Right lobe of liver (tissue), 6 donors: ENCODE measurements at places on chromosomes 7 and 10. TPM values are rescaled to one million over a fixed set of nuclear protein-coding genes. Genes with fewer than 3 reads are reported as not detected.

Gene ECHDC3
- total RNA-seq, result 132 TPM

GRCh38 chr10:128072941-128073645 lies 53.1 kb downstream of the MKI67 start:
- H3K27ac ChIP-seq, result no peak overlapping the region
- no peak overlapping the region for H3K4me3 ChIP-seq
- no peaks in the 10 kb centered on the region for H3K36me3 ChIP-seq
- H3K27me3 ChIP-seq, result no peaks in the 10 kb centered on the region
- H3K4me1 ChIP-seq, result no peaks in the 10 kb centered on the region

DNA sequence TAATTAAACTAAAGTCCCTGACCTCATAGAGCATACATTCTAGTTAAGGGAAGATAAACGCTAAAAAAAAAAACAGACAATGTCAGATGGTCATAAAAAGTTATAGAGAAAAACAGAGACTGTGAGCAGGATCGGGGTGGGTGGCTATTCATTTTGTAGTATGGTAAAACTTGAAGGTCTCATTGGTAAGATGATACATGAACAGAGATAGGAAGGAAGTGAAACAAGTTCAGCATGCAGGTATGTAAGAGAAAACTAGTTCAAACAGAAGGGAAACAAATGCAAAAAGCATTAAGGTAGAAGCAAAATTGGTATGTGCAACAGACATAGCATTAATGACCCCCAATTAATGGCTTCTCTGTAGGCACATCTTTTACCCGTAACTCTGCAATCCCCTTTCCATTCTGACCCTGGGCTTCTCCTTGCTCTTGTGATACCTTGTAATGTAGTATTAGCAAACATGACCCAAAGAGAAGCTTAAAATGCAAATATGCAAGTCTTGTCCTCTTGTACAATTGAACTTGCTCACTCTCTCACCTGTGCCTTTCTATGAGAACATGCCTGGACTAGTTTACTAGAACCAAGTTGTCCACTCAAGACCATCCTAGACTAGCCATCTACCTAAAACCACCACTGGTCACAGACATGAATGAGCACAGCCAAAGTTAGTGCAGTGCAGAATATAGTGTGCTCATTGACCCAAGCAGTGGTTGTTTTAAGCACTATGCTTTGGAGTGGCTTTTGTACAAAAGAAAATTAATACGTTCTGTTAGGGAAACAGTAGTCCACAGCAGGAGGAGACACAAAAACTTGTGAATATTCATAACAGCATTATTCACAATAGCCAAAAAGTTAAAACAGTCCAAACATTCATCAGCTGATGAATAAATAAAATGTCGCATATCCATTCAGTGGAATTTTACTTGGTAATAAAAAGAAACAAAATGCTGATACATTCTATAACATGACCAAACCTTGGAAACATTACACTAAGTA lies 57.0 kb downstream of the BRAF start:
- H3K27me3 ChIP-seq, result no peaks in the 10 kb centered on the region
- no peak for DNase-seq
- H3K4me1 ChIP-seq, result no peaks in the 10 kb centered on the region
- no peaks in the 10 kb centered on the region for H3K36me3 ChIP-seq
- no peak overlapping the region for H3K4me3 ChIP-seq

Gene PRDX3
- total RNA-seq, result 174 TPM

Gene TEX47
- not detected for total RNA-seq

Gene MMD2
- not detected for total RNA-seq

Gene OR2A5
- total RNA-seq, result not detected

DNA sequence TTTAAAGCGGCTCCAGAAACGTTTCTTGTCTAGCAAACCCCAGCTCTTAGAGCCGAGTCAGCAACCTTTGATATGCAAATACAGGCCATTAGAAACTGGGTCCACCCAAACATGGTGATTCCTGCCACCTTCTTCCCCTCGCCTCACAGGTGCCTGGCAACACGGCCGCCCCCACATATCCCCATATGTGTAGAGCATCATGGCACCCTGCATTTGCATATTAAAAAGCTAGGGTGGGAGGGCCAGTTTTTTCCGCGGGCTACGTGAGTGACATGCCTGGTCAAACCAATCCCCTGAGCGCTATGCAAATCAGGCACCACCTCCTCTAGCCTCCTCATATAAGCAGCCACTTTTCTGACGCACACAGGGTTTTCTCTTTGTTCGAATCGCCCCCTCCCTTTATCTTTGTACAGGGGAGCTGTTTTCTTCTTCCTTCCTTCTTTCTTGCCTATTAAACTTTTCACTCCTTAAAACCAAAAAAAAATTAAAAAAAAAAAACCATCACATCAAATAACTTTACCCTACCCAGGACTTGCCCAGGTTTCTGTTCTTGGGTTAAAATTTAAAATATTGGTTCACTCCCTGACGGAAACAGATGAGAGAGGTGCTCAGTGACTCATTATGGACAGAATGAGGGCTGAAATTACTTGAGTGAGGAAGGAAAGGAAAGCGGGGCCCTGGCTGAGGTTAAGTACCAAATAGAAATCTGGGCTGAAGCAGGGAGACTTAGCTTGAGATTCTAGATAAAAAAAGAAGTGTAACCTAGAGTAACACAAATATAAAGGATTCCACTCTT lies 59.8 kb downstream of the COA1 start:
- DNase-seq, result no peak
- H3K36me3 ChIP-seq, result no peaks in the 10 kb centered on the region
- H3K27ac ChIP-seq, result no peak overlapping the region
